ENCODE measurements at places on chromosomes 3 and 15.

- DNase-seq = no peak
These were observed 59.5 kb downstream of the CPA3 start for GRCh38 chr3:148924562-148924961.

- DNase-seq = no peak
These were observed 17.5 kb downstream of the VGLL3 start for GRCh38 chr3:86973440-86973839.

DNA sequence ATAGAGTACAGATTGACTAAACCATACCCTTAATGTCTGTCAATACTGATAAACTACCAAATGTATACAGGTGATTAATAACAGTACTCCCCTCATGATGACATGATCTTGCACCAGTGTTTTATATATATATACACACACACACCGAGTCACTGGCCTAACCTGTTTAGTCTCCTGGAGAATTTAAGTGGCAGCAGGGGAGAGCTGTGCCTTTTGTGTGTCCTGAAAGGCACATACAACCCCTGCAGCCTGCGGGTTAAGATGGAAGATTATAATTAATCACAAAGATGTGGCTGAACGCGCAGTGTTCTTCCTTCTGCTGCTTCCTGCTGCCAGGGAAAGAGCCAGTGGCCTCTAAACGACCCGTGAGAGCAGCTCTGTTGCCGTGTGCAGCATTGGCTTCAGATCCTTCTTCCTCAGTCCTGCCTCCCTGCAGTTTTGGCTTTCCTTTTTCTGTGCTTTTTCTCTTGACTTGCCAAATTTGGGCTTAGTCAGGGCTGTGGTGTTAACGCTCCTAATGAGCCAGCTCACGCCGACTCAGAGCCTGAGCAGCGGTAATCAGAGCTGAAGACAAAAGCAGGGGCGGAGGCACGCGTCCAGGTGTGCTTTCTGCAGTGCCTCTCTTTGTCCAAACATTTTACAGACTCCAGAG, 42.5 kb upstream of the UBE3A start:
- DNase-seq = no peak

GRCh38 chr15:62491642-62492041, 326.6 kb upstream of the C2CD4B start:
- DNase-seq = no peak

- DNase-seq = no peak
These were observed 11.8 kb upstream of the KIF7 start for GRCh38 chr15:89666858-89667705.

DNA sequence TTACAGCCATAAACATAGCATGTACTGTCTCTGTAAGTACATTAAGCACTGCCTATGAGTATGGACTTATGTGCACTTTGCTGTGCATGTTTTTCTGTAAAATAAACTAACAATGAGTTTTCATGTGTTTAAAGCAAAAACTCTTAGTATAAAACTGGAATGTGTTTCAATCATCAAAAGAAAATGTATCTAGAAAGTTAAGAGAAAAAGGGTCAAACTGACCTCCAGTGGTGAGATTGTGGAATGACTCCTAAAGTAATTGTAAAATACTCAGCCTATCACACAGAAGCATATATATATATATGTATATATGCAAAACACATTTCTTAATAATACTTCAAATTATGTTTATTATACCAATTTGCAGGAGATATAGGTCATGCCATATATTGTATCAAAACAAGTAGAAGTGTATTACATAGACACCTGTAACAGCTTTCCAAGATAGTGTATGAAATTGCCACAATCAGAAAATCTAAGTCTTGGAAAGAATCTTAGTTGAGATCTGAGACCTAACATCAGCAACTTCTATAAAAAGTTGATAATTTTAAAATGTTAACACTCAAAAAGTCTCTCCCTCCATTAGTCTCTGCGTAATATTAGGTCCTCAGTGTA, 199.6 kb downstream of the FMN1 start:
- no peak for DNase-seq

DNA sequence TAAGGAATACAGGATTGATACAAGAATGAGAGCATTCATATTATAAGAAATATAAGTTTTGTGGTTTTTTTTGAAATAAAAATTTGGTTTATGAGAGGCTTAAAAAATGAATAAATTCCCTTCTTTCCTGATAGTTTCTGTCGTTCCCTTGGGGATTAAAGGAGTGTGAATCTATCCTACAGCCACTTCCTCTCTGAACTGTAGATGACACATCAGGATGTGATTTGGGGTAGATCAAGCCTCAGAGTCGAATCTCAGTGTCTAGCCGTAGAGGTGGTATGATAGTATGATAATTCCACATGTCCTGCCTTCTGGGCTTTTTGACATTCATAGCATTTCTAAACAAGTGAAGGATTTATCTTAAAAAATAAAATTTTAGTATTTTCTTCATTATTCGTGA, 343.1 kb downstream of the LPP start:
- DNase-seq = no peak
